ENCODE measurements at places on chromosomes 6 and 20.

DNA sequence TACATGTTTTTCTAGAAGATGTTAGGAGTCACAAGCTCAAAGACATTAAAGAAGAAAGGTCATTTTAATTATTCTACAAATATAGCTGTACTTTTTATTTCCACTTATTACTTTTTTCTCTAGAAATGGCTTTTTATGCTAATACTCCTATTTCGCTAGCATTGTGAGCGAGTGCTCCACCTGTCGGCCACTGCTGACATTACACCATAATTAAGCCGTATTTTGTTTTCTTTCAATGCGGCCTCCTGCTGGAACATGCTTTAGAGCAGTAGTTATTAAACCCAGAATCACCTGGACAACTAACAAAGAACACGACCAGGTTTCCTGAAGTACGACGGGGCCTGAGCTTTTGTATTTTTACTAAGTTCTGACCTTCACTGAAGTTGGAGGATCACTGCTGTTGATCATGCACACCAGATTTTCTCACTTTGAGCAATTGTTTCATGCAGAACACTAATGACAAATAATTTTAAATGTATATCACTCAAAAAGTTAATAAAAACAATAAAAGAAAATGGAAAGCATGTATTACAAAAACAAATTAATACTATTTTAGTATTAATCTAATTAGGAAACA is 74.1 kb upstream of the PAK5 start:
- no peak for DNase-seq

DNA sequence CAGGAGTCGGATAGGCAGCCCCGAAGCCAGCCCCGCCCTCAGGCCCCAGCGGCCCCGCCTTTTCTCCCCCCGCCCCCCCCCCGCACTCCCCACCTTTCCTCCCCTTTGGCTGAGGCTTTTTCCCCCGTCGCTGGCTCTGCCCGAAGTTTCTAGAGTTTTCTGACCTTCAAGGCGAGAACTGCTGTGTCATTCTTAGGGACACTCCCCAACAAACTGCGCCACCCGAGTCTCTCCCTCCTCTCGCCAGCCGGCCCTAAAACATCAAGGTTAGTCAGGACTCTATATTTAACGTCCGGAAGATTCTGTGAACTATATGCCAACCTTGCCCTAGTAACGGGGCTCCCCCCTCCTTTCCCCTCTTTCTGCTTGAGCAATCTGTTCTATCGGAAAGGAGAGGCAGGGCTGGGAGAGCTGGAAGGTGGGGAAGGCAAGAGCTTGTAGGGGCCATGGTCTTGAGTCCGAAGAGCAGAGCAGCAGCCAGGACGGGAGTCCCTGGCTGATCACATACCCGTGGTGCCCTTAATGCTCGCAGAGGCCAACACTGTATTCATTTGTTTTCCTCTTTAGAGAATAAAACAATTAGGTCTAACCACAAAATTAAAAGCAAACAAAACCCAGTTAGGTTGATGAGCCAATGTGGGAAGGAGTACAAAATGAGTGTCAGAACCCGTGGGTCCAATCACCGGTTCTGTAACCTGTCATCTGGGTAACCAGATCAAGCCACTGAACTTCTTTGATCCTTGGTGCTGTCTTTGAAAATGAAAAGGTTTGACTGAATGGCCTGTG is 5.3 kb upstream of the HSPA1B start:
- DNase-seq: no peak

GRCh38 chr6:37168811-37169495 is 999 bp upstream of the PIM1 start:
- DNase-seq: no peak

- no peak for DNase-seq
These were observed 19.9 kb upstream of the HFE start for GRCh38 chr6:26067367-26067766.

- DNase-seq: no peak
These were observed 98.9 kb downstream of the TBC1D7 start for GRCh38 chr6:13229205-13230085.

DNA sequence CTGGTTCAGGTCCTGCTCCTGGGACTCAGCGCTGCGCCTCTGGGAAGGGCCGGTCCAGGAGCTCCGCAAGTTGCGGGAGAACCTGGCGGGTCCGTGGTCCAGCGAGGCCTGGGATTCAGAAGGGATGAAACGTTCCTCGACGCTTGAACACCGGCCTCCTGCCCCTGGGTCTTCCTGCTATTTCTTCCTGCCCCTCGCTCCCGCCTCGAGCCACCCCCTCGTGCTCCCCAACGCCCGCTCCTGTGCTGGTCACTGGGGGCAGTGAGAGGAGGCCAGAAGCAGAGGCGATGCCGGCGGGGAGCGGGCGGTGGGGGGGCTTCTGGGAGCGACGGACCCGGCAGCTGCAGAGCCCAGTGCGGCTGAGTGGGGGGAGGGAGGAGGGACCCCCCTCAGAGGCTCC is 20.8 kb upstream of the KIF25 start:
- no peak for DNase-seq

- no peak for DNase-seq
These were observed at the start of gene ANGPT4 for GRCh38 chr20:916125-916799. Gene ANGPT4 (minus strand): TSS chr20:916334. CDS start chr20:916214, 120 bp downstream.

- no peak for DNase-seq
These were observed 63.2 kb downstream of the TNFRSF21 start for GRCh38 chr6:47246551-47246950.

GRCh38 chr6:81897793-81898192 is 145.3 kb upstream of the TENT5A start:
- DNase-seq: no peak

DNA sequence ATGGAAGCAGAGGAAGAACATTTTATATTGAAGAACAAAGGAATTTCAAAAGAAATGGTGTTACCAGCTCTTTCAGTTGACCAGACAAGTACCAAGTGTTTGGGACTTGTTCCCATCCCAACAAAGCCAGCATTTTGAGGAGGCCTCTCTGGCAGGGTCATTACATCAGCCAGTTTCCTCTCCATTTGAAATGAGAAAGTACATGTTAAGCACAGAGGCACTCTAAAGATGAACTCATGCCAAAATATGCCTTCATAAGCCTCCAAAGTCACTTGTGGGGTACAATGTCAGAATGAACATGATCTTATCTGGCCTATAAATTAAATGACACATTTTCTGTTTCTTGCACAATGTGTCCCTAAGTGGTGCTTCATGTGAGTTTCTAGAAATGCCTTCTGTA is 223.9 kb downstream of the PRL start:
- no peak for DNase-seq

DNA sequence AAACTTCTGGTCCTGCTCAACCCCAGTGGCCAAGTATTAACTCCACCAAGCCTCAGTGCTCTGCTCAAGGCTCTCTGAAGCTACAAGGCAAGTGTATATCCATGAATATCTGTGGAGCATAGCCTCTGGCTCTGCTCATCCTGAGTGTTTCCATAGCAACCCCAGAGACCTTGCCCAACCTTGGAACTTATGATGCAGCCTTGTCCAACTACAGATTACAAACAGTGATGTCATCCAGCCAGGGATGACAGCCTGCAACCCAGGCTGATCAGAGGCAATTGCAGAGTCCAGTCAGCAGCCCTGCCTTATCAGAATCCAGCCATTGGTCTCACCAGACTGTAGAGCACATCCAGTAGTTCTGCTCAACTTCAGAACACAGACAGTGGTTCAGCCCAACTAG is 65.5 kb upstream of the SPACA1 start:
- no peak for DNase-seq

GRCh38 chr6:1987640-1988039 is 257.8 kb downstream of the GMDS start:
- no peak for DNase-seq

GRCh38 chr20:41956338-41957074 is 338.3 kb upstream of the CHD6 start:
- no peak for DNase-seq

GRCh38 chr20:21677781-21678180 is 27.7 kb upstream of the PAX1 start:
- DNase-seq: no peak

DNA sequence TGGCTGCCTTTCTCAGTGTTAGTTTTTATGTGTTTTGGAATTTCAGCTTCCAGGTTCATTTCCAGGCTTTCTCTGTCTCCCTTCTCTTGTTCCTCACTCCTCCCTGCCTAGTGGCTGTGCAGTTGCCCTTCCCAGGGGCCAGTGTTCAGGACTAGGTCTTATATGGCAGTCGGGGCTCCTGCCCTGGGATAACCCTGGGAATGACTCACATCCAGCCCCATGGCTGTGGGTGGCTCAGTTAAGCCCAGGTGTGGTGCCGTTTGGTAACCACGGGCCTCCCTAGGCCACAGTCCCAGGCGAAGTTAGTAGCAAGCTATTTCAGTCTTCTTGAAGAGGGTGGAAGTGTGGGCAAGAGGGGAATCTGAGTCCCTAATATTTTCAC is 57.4 kb upstream of the DDR1 start:
- no peak for DNase-seq

DNA sequence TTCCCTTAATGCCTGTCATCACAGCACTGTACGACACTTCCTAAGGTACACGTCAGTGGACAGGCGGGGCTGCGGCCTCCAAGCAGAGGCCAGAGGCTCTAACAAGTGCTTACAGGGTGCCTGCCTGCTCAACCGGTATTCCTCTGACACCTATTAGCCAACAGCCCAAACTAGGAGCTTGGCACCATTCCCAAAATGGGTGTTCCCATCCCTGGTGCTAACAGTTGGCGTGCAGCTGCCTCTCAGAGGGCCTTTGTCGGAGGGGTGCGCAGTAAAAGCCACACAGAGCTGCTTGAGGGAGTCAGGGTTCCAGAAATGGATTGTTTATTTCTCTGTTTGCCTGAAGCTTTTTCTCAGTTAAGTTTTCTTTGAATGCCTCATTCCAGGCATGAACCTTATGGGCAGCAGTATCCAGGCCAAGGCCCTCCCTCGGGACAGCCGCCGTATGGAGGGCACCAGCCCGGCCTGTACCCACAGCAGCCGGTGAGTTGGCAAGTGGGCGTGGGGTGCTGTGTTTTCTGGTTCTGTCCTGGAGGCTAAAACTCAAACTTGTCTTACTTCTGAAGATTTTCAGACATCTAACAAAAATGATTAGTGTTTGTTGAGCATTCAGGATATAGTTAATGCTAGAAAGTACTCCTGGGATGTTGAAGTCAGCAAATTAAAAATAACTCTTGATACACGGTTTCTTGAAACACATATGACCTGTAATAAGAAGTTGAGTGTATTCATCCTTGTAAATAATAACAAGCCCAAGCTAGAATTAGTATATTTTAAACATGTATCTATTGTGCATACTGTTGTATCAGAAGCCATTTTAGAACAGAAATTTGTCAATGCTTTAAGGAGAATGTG is 124.7 kb downstream of the TMEM242 start:
- DNase-seq: no peak

GRCh38 chr6:134173366-134173725 is 120.9 kb upstream of the SLC2A12 start:
- no peak for DNase-seq

DNA sequence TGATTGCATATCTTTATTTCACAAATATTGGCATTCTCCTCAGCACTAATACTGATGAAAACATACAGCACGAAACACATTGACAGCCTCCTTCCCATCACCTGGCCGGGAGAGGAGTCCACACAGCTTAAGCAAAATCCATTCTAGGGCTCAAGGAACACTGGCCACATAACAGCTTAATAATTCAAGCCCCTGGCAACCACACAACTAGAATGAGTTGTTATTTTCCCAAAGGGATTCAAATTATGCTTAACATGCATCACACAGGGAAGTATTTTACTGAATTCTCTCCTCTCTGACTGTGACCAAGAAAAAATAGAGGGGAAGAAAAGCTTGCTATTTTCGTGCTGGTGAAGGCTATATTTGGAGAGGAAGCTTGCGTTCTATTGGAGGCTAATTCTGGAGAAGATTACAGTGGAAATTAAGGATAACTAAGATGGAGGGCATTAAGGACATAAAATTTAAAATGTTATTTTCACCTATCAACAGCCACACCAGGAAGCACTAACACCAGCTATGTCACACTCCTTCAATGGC is 198.5 kb downstream of the ADGRG6 start:
- DNase-seq: no peak

All from stimulated activated CD4-positive, alpha-beta T cell treated with anti-CD3 and anti-CD28 coated beads, Interleukin-1b, Interleukin-23, amount 100 ng/mL, for 1 hour (primary cell).